Mesothelial cell of epicardium (in vitro differentiated cells): ENCODE measurements at places on chromosomes 5 and 9.

DNA sequence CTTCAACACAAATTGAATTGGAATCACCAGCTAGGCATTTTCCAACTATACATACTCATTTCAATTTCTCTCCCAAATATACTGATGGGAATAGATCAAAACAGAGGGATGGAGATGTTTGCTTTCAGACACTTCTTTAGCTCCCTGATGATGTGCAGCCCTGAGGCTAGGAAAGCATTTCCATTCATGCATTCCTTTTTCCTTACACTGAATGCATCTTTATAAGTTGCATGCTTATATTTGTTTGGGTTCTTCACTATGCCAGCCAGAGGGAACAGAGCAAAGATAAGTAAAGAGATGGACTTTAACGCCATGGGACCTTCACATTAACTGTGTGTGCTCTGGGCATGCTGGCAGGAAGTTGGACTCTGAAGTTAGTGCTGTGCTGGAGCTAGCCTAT lies 696.5 kb upstream of the CDH9 start:
- no peak for DNase-seq

GRCh38 chr9:97908705-97909104 lies 13.6 kb downstream of the TRMO start:
- no peak for DNase-seq

DNA sequence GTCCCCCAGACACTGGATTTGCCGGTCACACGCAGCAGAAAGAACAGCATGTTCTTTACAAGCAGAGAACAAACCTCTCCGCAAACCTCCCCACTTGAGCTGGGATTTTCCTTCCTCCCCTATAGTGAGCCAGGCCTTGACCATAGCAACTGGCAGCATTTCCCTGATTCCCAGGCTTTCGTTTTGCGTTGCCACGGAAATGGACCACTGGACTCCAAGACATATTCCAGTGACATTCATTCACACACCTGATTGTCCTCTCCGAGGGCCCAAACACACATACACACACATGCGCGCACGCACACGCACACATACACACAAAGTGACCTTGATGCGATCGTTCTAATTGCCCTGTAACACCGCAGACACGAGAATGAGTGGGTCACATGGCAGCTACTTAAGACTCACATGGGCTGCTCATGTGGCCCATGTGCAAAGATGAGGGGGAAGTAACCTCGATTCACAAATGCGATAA lies 80.9 kb upstream of the CPEB4 start:
- DNase-seq: no peak

GRCh38 chr5:150214289-150214688 lies 24.4 kb downstream of the SLC6A7 start:
- no peak for DNase-seq

GRCh38 chr5:100901821-100902341 lies 1.2 kb downstream of the ST8SIA4 start:
- DNase-seq: no peak

DNA sequence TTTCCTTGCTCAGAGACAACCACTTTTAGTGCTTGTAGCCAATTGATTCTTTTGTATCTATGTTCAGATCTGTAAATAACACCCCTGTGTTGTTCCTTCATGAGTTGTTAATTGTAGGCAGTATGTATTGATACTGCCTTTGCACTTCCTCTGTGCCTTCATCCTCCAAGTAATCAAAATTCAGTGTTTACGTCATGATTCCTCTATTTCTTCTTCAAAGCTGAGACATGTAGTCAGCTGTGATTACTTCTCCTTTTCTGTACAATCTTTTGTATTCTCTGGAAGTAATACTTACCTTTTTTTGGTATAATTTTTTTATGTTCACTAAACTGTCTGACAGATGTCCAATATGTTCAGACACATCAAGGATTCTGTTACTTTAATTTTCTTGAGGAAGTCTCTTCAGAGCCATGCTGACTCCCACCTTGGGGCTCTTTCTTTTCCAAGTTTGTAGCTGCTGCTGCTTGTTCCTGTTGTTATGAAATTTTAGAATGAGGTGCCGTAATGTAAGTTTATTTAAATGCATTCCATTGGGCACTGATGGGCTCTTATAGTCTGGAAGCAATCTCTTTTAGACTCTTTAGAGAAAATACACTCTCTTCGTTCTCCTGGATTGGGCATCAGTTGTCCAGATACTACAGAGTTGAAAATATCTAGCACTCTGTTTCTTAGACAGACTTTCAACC lies 30.5 kb upstream of the LRRC70 start:
- DNase-seq: no peak
